ENCODE measurements at places on chromosomes 5 and 9. TPM values are rescaled to one million over a fixed set of nuclear protein-coding genes. Genes with fewer than 3 reads are reported as not detected.

Gene PCDHA8
- 0.49 TPM for total RNA-seq

GRCh38 chr5:126234563-126235195, 188.5 kb upstream of the GRAMD2B start:
- H3K4me3 ChIP-seq = no peak overlapping the region
- DNase-seq = no peak
- H3K4me1 ChIP-seq = no peaks in the 10 kb centered on the region
- H3K27me3 ChIP-seq = no peaks in the 10 kb centered on the region
- no peak overlapping the region for H3K27ac ChIP-seq
- no peaks in the 10 kb centered on the region for H3K36me3 ChIP-seq

DNA sequence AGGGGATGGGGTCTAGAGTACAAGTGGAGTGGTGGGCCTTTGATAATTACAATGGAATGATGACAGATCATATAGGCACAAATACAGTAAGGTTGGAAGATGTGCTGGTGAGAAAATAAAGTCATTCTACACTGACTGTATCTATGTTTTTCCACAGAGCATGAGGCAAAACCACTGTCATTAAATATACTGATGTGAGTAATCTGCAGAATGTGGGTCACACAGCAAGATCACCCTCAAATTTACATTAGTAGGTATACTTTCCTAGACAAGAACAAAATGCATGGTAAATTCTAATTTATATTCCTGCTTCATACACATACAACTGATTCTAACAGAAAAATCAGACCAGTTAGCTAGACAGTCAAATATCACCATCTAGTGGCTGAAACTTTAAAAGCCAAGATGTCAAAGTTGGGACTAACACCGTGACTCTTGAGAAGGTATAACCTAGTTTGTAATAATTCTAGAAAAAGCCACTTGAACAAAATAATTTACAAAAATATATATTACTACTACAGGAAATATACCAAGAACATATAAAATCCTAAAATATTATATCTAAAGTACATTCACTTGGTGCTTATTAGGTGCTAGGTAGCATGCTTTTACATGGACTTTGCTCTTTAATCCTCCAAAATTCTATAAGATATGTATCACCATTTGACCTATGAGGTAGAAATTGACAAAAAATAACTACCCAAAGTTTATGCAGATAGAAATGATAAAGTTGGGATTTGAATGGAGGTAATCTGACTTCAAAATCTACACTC, 19.5 kb downstream of the TTC33 start:
- no peak overlapping the region for H3K4me3 ChIP-seq
- H3K4me1 ChIP-seq = no peaks in the 10 kb centered on the region
- no peak for DNase-seq
- H3K27me3 ChIP-seq = no peaks in the 10 kb centered on the region

DNA sequence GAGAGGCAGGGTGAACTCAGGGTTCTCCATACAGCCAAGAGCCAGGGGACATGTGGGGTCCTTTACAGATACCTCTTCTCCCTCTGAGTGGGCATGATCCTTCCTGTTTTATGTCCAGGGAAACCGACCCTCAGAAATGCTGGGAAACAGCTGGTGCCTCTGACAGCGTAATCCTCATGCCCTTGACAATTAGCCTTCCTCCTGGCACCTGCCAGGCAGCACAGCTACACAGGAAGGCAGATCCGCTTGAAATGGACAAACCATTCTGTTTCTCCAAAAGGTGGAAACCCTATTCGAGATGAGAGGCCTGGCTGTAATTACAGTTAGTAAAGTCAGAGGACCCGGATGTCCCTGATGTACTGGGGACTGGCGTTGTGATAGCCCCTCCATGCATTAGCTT, 7.2 kb downstream of the ERGIC1 start:
- peaks cover 42% of the 10 kb centered on the region for H3K4me1 ChIP-seq
- no peaks in the 10 kb centered on the region for H3K36me3 ChIP-seq
- peak overlapping the region; percentile 91 for H3K27ac ChIP-seq
- DNase-seq = no peak
- no peaks in the 10 kb centered on the region for H3K27me3 ChIP-seq

DNA sequence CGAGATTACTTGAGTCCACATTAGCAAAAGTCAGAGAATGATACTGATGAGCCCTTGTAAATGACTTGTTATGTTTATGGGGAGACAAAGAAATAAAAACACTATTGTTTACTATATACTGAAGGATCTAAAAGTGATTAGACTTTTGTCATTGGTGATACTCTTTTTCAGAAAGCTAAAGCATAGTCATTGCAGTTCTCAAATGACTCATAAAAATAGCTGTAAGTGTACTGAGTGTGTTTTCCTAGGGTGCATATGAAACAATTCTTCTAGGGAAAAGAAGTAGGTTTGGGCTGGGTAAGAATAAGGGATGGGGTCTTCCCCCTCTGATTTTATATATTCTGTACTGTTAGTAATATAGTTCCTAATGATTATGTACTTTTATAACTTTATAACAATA, 32.6 kb downstream of the WDR36 start:
- no peak for DNase-seq
- no peak overlapping the region for H3K4me3 ChIP-seq
- peaks cover 16% of the 10 kb centered on the region for H3K36me3 ChIP-seq
- H3K4me1 ChIP-seq = no peaks in the 10 kb centered on the region

Gene OCLN
- total RNA-seq = 3.9 TPM

Gene LAMC3
- total RNA-seq = 0.55 TPM

Gene RXFP3
- total RNA-seq = not detected

DNA sequence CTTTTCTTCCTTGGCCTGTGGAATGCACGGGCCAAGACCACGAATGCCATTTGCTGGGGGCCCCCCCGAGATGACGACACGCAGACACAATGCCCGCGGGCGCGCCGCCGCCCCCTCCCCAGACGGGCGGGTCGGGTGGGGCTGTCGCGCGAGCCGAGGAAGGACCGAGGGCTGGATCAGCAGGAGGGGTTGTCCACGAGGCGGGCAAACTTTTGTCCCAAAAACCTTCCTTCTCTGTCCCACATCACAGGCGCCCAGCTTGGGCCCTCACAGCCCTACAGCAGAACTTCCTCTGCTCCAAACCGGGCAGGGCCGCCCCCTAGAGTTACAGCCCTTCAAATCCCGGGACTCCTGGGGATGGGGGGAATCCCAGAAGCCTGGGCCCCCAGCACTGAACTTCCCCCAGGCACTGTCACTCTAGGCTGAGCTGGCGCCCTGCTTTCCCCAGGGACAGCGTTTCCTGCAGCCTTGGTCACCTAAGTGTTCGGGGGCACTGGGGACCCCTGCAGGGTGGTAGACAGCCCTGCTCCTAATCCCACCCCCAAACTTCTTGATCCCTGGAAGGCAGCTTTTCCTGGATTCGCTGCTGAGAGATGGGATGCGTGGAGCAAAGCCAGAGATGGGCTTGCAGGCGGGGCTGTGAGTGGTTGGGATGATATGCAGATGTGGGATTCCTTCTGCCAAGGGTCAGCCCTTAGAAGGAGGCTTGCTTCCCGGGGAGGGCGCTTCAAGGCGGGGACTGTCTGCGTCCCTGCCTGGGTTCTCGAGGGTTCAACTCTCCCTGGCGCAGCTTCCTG, 980 bp downstream of the COL5A1 start:
- H3K4me3 ChIP-seq = peak overlapping the region; percentile 66
- no peaks in the 10 kb centered on the region for H3K36me3 ChIP-seq
- DNase-seq = peak; percentile 94
- H3K27me3 ChIP-seq = no peaks in the 10 kb centered on the region

Gene ACTBL2
- not detected for total RNA-seq

GRCh38 chr5:110590187-110590586, 136.3 kb downstream of the TMEM232 start:
- H3K27me3 ChIP-seq = no peaks in the 10 kb centered on the region
- no peak overlapping the region for H3K27ac ChIP-seq
- H3K4me3 ChIP-seq = no peak overlapping the region
- H3K36me3 ChIP-seq = no peaks in the 10 kb centered on the region
- no peaks in the 10 kb centered on the region for H3K4me1 ChIP-seq

GRCh38 chr9:131578021-131578420, 32.7 kb downstream of the PRRT1B start:
- peaks cover 1% of the 10 kb centered on the region for H3K36me3 ChIP-seq
- DNase-seq = no peak
- H3K27ac ChIP-seq = no peak overlapping the region

Gene CERCAM
- total RNA-seq = 18.2 TPM
